ENCODE measurements at places on chromosomes 13 and 19. TPM values are rescaled to one million over a fixed set of nuclear protein-coding genes. Genes with fewer than 3 reads are reported as not detected.

DNA sequence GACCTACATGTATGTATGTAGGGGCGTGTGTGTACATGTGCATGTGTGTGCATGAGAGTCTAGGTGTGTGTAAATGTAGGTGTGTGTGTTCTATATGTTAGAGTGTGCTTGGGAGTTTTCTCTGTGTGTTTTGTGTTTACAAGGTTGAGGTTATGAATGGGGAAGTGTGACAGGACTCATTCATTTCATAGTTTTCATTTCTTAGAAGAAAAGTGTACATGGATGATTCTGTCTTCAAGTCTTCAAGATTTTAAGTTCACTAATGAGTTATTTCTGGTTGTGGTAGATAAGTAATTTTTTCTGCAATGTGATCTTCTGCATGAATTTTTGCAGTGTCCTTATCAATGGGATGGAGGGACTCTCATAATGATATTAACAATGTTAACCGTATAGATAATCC, 118.2 kb upstream of the SLC10A2 start:
- no peaks in the 10 kb centered on the region for H3K27me3 ChIP-seq
- H3K4me3 ChIP-seq, result no peak overlapping the region
- no peak for DNase-seq
- no peaks in the 10 kb centered on the region for H3K36me3 ChIP-seq

- no peak overlapping the region for H3K4me3 ChIP-seq
- H3K36me3 ChIP-seq, result no peaks in the 10 kb centered on the region
- no peak for DNase-seq
- no peak overlapping the region for H3K27ac ChIP-seq
Measured at GRCh38 chr13:75425216-75426009, 56.6 kb downstream of the TBC1D4 start.

GRCh38 chr19:6710273-6711077, 10.0 kb downstream of the C3 start:
- H3K4me1 ChIP-seq, result no peaks in the 10 kb centered on the region
- H3K27me3 ChIP-seq, result peaks cover 30% of the 10 kb centered on the region
- no peaks in the 10 kb centered on the region for H3K36me3 ChIP-seq
- no peak overlapping the region for H3K4me3 ChIP-seq

- no peaks in the 10 kb centered on the region for H3K27me3 ChIP-seq
- peaks cover 6% of the 10 kb centered on the region for H3K4me1 ChIP-seq
- DNase-seq, result no peak
- no peak overlapping the region for H3K27ac ChIP-seq
- H3K4me3 ChIP-seq, result no peak overlapping the region
Measured at GRCh38 chr19:32866564-32867265, 2.9 kb downstream of the SLC7A9 start.

DNA sequence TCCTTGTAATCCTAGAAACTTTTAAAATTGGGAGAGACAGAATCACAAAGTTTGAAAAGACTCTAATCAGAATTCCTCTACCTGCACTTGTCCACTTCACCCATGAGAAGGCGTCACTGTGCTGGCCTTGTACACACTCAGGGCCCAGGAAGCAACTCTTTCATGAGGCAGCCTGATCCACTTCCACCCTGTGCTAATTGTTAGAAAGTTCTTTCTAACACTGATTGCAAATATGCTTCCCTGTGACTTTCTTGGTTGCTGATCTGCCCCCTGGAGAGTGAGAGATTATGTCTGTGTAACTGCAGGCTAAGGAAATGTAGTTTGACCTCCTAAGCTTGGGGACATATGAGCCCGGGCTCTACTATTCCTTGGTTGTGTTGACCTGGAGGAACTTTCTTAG, 494.6 kb downstream of the MYO16 start:
- H3K27me3 ChIP-seq, result no peaks in the 10 kb centered on the region
- no peak for DNase-seq
- H3K4me3 ChIP-seq, result no peak overlapping the region
- no peaks in the 10 kb centered on the region for H3K4me1 ChIP-seq
- no peak overlapping the region for H3K27ac ChIP-seq

DNA sequence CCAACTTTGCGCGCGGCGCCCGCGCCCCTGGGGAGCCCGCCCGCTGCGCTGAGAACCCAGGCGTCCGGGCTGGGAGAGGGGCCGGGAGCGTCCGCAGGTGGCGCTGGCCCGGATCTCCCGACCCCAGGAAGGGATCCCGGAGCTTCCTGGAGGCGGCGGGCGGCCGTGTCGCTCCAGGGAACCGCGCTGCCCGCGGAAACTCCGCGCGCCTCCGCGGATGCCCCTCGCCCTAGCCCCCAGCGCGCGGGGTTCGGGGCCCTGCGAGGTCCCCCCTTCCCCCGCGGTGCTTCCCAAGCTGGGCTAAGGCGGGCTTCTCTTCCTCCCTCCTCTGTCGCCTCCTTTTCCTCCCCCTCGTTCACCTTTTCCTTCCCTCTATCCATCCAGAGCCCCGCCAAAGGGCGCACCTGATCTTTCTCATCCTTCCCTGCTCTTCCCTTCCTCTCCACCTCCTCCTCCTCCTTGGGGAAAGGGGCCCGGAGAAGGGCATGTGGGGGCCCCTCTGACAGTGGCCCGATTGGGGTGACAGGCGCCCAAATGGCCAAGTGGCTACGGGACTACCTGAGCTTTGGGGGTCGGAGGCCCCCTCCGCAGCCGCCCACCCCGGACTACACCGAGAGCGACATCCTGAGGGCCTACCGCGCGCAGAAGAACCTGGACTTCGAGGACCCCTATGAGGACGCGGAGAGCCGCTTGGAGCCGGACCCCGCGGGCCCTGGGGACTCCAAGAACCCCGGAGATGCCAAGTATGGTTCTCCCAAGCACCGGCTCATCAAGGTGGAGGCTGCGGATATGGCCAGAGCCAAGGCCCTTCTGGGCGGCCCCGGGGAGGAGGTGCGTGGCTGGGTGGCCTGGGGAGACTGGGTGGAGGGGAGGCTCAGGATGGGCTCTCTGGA, 710 bp downstream of the SHD start:
- H3K4me1 ChIP-seq, result peaks cover 7% of the 10 kb centered on the region
- peak overlapping the region; percentile 29 for H3K4me3 ChIP-seq

DNA sequence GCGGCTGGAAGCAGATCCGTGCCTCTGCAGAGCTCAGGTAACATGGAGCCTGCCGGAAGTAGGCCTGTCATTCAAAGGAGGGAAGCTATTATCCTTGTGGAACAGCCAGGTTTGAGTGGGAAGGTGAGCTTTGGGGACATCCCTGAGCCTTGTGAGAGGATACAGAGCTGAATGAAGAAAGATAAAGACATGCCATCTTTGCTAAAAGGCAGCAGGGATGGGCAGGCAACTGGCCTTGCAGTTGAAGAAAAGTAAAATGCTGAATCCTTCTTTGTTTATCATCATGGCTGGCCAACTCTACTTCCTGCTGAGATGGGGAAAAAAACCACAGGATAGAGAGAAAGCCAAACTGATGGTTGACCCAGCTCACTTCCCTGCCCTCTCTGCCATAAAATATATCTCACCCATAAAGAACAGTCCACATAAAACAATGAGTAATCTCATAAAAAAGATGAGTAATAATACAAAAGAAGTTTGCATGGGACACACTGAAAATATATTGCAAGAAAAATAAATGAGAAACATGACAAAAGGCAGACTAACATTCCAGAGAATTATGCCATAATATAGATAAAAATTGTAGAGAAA, 226.3 kb downstream of the DLEU7 start:
- no peaks in the 10 kb centered on the region for H3K4me1 ChIP-seq
- no peaks in the 10 kb centered on the region for H3K27me3 ChIP-seq
- H3K4me3 ChIP-seq, result no peak overlapping the region

DNA sequence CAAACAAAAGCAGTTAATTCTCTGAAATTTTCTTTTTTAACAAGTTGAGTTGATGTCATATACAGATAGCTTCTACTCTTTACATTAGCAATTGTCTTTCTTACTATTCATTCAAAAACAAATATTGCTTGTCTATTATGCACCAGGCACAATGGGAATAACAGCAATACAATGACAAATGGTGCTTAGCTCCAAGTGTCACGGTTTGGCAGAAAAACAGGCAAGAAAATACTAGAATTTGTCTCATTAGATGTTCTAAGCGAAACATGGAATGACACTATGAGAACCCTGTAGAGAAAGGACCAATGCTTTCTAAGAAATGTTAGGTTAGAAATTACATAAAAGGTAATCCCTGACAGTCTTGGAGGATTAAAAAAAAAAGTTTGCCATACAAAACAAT, 187.6 kb downstream of the PCDH9 start:
- no peak overlapping the region for H3K4me3 ChIP-seq
- H3K36me3 ChIP-seq, result no peaks in the 10 kb centered on the region
- H3K4me1 ChIP-seq, result no peaks in the 10 kb centered on the region
- no peak overlapping the region for H3K27ac ChIP-seq

GRCh38 chr19:46944123-46944748, 75.4 kb upstream of the NPAS1 start:
- no peaks in the 10 kb centered on the region for H3K27me3 ChIP-seq
- peaks cover 27% of the 10 kb centered on the region for H3K4me1 ChIP-seq
- H3K4me3 ChIP-seq, result no peak overlapping the region
- no peak for DNase-seq

The TMEM255B gene
- polyA plus RNA-seq, result 4.0 TPM

The SPRED3 gene
- 2.3 TPM for polyA plus RNA-seq

The CYP4F12 gene
- polyA plus RNA-seq, result 3.8 TPM
